Naive B cell (primary cell): ENCODE measurements at places on chromosomes 2 and 18. TPM values are rescaled to one million over a fixed set of nuclear protein-coding genes. Genes with fewer than 3 reads are reported as not detected.

NYAP2 gene
- not detected for polyA plus RNA-seq

FBLN7 gene
- not detected for polyA plus RNA-seq

STEAP3 gene
- polyA plus RNA-seq, result not detected

TIMM21 gene
- 28.3 TPM for polyA plus RNA-seq

EVX2 gene
- polyA plus RNA-seq, result not detected

RPIA gene
- 53.7 TPM for polyA plus RNA-seq

GRCh38 chr2:74507926-74508520 lies 528 bp upstream of the PCGF1 start:
- no peak for DNase-seq

DNA sequence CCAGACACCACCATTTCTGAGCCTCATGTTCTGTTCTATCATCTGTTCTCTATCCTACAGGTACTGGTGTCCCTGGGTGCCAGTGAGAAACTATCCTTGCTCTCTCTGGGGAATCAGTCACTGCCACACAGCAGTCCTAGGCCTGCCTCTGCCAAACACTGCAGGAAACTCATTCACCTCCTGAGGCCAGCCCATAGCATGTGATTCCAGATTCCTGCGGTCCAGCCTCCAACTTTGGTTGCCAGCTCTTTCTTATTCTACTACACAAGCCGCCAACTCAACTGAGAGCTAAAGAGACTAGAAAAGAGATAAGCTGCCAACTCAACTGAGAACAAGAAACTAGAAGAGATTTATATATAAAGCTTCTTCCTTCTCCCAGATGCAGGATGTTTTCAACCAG lies 8.8 kb upstream of the TTLL4 start:
- DNase-seq, result no peak

DNA sequence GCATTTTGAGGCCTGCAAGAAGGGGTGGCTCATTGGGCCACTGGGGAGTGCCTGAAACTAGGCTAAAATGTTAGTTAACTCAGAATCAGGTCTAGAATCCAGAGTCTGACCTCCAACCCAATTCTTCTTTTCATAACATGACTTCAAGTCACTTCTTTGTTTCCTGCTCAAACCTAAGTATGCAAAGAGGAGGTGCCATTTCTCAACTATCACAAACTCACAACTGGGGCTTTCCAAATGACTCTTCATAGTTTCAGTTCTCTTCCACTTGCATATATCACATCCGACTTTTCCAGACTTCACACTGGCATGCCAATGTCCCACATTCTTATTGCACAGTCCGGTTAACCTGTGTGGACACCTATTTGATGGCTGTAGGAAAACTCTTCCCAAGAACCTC lies 211.6 kb downstream of the TCF4 start:
- peak; percentile 51 for DNase-seq

DNA sequence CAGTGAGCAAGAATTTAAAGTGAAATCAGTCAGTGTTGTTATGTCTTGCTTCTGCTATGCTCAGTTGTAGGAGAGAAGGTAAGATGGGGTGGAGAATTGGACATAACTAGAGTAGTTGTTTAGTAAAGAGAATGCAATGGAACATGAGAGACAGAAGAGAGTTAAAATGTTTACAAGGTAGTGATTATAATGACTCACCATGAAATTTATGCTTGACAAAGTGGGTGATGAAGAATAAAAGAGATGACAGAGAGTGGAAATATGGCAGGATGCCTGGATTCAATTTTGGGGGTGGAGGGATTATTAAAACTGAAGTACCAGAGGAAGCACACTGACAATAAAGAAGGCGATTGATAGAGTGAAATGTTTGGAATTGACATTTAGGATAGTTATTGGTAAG lies 10.6 kb downstream of the SCG2 start:
- DNase-seq, result no peak

DNA sequence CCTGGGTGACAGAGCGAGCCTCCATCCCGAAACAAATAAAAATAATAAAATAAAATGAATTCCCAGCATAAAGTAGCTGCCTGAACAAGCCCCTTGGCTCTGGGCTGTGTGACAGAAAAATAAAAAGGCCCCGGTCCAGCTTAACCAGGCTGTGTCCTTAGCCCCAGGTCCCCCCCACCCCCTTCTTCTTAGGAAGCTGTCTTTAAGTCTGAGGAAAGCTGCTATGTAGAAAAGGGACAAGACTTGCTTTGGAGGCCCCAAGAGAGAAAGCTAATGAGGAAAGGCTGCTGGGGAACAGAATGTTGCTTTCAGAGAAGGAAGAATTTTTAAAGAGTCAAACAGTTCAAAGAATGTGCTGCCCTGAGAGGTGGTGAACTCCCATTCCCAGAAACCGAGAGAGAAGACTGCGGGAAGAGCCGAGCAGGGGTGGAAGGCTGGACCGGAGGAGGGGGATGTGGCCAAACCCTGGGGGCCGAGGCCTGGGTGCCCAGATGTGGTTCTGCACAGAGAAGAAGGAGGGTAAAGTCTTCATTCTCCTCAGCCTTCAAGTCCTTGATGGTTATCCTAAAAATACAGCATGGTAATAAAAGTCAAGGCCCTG lies 61.9 kb downstream of the CENPO start:
- DNase-seq, result no peak

DNA sequence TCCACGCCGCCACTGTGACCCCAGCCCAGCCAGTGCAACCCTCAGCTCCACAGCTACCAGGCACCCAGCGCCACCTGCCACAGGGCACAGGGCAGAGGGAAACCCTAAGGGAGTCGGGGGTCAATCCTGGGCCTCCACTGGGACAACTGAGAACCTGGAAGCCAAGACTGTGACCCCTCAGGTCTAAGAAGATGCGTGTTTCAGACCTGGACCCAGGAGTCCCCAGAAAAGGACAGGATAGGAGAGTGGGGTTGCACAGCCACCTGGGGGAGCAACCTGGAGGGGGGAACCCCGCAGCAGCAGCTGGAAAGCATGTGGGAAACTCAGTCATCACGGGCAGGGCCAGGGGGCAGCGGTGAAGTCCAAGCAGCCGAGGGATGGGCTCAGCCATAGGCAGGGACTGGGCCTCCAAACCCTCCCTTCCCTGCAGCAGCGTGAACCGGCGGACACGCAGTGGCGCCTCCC lies 4.1 kb downstream of the ESPNL start:
- DNase-seq, result no peak

- no peak for DNase-seq
Measured at GRCh38 chr18:31386741-31387140, 10.2 kb downstream of the DSG4 start.

GRCh38 chr2:106296182-106296815 lies 102.2 kb upstream of the UXS1 start:
- no peak for DNase-seq

GRCh38 chr18:63907664-63908063 lies at the start of gene SERPINB10:
Gene SERPINB10, plus strand, starts transcription at chr18:63907958. Its CDS starts 7,553 bp downstream, at chr18:63915511.
- no peak for DNase-seq

GRCh38 chr18:49723648-49724180 lies 89.6 kb downstream of the ACAA2 start:
- DNase-seq, result no peak

DNA sequence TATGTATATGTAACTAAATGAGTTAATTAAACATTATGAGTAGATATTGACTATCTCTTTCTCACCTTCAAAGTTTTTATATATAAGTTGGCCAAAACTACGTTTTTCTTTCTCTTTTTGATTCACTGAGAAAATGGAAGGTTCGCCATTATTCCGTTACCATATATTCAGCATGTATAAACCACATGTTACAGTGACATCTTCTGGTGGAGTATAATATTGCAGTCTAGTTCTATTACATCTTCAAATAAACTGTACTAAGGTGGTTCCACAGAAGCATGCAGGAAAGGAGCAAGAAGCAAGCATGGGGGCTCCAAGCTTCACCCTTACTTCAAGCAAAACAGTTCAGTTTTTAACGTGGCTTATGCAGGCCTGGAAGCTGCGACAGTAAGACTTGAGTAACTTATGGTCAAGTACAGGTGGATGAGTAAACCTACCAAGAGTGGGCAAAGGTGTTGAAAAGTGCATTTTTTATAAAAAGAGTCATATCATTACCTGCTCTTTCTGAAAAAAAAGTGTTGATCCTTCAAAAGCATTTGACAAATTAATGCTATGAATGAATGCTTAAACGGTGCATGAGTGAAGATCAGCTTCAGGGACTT lies 129.8 kb upstream of the RAB6C start:
- DNase-seq, result peak; percentile 52

DNA sequence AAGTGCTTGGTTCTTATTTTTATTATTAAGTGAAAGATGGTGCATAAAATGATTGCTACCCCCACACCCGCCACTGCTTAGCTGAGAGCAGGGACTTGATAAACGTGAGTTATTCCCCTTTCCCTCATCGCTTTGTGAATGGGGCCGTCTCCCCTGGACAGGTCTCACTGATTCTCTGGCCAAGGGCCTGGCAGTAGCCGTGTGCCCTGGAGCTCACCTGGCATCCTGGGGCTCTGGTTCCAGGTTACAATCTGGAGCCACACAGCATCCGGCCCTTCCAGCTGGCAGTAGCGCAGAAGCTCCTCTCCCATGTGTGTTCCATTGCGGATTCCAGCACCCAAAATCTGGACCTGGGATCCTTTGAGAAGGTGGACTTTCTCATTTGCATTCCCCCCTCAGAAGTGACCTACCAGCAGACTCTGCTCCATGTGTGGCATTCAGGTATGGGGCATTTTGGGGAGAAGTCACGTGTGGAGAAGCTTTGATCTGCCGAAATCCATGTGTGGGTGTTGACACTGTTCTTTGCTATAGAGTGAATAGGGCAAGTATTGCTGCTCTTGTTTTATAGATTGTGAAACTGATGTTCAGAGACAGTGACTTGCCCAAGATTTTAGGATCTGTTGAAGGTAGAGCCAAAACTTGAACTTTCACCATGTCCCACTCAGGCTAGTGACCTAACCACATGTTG lies 63.8 kb downstream of the GREB1 start:
- DNase-seq, result no peak

- DNase-seq, result no peak
Measured at GRCh38 chr2:218477247-218477646, 58.3 kb downstream of the VIL1 start.

DNA sequence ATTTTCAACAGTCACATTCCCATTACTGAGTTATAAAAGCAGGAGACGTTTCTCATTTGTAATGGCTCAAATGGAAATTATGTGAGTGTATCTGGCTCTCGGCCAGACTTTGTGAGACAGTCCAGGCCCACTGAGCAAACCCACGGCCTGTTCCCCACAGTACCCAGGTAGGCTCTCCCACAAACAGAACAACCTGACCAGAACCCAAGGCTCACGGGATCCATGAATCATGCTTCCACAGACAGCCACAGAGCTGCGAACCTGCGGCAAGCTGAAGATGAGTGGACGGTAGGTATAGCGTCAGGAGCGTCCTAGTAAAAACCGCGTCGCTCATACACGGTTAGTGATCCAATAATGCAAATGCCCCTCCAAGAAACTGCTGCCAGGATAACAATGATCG lies 34.2 kb downstream of the NDUFA10 start:
- no peak for DNase-seq

DNA sequence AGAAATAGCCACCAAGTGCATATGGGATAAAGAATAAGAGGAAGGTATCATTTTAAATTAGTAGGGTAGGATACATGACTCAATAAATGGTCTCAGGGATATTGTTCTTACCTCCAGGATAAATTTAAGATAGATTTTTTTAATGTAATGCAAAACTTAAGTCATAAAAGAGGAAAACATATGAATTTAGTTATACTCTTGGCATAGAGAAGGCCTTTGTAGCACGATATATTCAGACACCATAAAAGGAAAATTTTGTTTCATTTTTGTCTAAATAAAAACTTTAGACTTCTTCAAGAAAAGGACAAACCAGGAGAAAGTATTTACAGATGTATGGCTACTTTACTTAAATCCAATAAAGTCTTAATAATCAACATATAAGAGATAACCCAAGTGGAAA lies 78.5 kb upstream of the CAB39 start:
- no peak for DNase-seq

- DNase-seq, result no peak
Measured at GRCh38 chr18:70641156-70641775, 352.4 kb downstream of the SOCS6 start.

- DNase-seq, result no peak
Measured at GRCh38 chr2:111123751-111124150, 3.0 kb downstream of the BCL2L11 start.

DNA sequence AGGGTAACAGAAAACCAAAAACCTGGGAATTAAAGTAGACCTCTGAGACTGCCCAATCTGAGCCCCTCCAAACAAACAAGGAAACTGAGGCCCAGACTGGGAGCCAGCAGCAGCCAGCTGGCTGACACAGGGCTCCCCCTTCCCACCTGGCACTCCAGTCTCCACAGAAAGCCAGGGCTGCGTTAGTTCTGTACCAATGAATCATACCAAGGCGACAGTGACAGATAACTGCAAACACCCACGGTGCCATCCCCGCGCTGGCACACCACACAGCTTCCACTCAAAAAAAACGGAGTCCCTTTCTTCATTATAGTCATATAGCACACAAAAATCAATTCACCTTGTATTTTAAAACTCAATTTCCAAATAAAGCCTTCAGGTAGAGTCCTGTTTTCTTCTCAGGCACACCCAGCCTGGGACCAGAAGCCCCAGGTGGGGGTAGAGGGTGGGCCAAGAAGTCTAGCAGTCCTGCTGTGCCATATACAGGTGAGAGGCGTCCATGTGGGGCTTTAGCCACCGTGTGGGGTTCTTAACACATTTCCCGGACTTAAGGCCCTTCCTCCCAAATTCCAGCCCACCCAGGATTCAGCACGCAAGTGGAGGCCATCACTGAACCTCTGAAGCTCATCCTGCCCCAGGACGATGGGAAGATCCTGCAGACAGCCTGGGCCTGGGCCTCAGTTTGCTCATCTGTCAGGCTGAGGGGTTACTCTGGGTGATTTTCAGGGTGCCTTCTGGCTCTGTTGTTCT lies 1.2 kb downstream of the PER2 start:
- DNase-seq, result no peak

GRCh38 chr2:118830881-118831280 lies 16.6 kb downstream of the EN1 start:
- DNase-seq, result no peak

- DNase-seq, result no peak
Measured at GRCh38 chr2:171225302-171225980, 64.7 kb upstream of the TLK1 start.

DNA sequence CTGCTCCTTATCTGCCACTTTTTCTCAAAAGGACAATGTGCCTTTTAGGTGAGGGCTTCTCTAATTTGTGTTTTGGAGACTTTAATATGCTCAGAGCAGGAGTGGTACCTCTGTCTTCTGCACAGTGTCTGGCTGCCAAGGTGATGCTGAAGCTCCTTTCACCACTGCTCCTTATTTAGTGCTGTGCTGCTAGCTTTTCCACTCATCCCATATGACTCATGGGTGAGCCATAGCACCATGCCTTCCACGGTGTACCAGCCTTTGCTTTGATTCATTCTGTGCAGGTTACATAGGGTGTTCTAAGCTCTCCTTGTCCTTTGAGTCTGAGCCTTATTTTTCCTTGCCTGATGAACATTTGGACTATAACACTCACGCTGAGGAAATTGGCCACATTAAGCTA lies 202.4 kb downstream of the ARL6IP6 start:
- no peak for DNase-seq

DNA sequence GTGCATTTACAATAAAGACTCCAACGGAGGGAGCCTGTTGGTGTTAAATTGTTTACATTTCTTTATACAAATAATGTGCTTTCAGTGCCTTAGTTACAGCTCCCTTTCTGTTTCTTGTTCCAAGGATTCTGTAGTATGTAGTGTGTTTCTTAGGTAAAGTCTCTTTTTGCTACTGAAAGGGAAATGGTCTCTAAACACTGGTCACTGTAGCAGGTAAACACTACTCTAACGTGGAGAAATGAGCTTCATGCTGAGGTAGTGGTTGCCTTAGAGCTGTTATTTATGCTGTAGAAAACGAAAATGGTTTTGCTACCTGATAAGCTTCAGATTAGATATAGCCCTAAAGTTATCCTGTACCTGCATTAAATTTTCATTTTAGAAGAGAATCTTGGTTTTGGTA lies 163.6 kb downstream of the CAPN13 start:
- DNase-seq, result no peak
